ENCODE measurements at places on chromosomes 5 and 9.

- DNase-seq: no peak
Measured at GRCh38 chr9:70485273-70485858, 70.9 kb upstream of the KLF9 start.

DNA sequence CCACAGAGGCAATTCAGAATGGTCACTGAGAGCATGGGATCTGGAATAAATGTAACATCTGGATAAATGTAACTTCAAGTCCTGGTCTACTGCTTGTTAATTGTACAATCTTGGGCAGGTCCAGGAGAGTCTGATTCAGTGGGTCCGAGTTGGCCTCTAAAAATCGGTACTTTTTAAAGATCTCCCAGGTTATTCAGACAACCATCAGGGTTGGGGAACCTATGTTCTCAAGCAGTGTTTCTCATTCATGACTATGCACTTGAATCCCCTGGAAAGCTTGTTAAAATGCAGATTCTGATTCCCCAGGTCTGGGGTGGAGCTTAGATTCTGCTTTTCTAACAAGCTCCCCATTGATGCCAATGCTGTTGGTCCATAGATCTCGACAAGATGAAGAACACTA lies 14.8 kb downstream of the ANXA1 start:
- DNase-seq: no peak

DNA sequence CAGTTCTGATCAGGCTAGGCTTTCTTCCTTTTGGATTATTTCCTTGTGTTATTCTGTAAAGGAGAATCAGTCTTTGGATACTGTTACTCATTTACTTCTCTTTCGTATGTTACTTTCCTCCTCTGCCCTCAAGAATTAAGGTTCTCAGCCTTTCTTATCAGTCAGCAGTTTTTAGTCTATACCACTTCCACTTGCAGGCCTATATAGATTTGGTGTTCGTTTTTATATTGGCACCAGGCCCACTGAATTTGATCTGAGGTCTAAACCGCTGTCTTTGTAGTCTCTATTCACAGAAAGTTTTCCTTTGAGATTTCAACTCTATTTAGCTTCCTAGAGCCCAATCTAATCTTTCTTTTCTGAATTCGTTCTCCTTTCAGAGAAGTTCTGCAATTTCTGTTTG lies 62.8 kb downstream of the ERBIN start:
- DNase-seq: no peak

DNA sequence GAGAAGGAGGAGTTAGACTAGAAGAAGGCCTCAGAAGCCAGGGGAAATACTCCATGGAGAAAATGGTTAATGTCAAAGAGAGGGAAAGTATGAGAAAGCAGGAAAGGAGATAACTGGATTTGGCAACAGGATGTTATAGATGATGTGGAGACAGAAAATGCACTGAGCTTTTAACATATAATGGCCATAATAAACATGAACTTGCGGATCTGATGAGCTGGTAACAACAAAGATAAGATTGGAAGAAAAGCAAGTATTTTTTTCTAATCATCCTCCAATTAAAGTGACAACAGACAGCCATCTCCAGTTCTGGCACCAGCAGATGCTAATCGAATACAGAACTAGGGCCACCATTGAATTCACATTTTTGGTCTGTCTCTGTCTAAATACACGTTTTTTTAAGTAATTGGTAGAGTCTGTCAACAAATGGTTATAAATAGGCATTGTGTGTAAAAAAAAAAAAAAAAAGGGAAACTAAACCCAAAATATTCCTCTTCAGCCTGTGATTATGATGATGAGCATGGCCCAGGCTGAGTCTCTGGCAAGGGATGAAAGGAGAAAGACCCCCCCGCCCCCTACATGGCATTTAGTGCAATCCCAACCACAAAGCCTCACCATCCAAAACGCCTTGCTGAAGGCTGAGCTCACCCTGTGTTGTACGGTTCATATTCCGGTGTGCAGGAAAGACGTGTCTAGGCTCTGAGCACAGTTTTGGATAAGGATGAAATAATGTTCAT lies 149.5 kb upstream of the LHFPL2 start:
- DNase-seq: no peak

- no peak for DNase-seq
Measured at GRCh38 chr9:22142671-22143070, 133.6 kb upstream of the CDKN2B start.

GRCh38 chr9:91560301-91560700 lies 136.7 kb upstream of the NFIL3 start:
- DNase-seq: no peak

- DNase-seq: no peak
Measured at GRCh38 chr5:5460311-5460710, 37.8 kb downstream of the ICE1 start.

- DNase-seq: no peak
Measured at GRCh38 chr9:89988458-89988857, 383.6 kb downstream of the GADD45G start.

- DNase-seq: no peak
Measured at GRCh38 chr5:176660530-176660859, 13.2 kb downstream of the TSPAN17 start.

- no peak for DNase-seq
Measured at GRCh38 chr9:89621031-89621430, 16.2 kb downstream of the GADD45G start.

- no peak for DNase-seq
Measured at GRCh38 chr9:37333288-37333687, 89.2 kb upstream of the GRHPR start.

- DNase-seq: peak; percentile 88
Measured at GRCh38 chr5:72065751-72066255, 41.5 kb upstream of the MAP1B start.

DNA sequence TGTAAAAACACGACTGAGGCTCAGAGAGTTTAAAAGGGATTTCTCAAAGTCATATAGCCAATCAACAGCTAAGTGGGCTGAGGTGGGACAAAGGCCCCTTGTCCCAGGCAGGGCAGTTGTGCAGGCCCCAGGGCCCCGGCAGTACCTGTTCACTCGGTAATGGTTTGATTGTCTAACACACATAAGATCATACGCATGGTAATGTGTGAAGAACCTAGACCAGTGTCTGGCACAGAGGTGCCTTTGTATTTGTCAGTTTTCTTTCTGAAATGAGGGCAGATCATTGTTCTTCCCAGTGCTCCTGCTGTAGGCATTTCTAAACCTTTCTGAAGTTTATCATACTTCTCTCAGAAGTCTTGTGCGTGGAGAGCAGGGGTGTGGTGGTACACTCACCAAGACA lies 66.8 kb downstream of the IPPK start:
- DNase-seq: no peak

DNA sequence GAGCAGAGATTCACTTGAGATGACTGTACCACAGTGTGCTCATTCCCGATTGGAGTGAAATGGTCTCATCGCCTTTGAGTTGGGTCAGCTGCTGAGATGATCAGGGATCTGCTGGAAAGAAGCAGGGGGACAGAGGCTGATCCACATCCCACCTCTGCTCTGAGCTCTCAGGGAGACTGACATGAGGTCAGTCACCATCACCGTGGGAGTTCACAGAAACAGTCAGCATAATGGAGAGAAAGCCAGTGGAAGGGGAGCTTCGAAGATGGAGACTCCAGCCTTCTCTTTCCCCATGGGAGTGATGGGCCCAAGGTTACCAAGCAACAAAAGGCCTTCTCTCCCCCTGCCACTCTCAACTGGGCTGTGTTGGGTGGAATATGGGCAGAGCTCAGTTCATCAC lies 276.4 kb downstream of the CDK5RAP2 start:
- DNase-seq: no peak

GRCh38 chr9:123508048-123508447 lies 152.1 kb downstream of the CRB2 start:
- DNase-seq: no peak
